ENCODE measurements at places on chromosomes 12 and 14.
A peak's percentile ranks its signal among the peaks of the same experiment; 100 is the strongest.

GRCh38 chr14:101191101-101191720, 287.7 kb upstream of the RTL1 start:
- DNase-seq, result no peak

- DNase-seq, result no peak
These were observed 26.6 kb upstream of the GTF2A1 start for GRCh38 chr14:81247271-81247766.

GRCh38 chr12:105264771-105265170, 28.8 kb upstream of the APPL2 start:
- DNase-seq, result no peak

DNA sequence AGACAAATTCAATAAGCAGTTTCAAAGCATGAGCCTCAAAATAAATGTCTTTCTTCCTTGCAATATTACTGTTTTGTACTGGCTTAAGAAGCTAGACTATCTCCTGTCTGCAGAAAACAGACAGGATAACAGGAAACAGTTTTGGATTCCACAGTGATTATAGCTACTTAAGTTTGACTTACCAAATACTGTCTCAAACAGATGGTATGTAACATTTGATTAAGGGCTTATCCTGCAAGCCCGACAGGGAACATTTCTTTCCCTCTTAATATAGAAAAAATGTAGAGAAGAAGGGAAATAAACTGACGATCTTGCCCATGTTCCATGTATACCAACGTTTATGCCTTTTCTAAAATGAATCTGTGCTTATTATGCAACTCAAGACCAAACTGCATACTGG, 179.9 kb upstream of the EEA1 start:
- DNase-seq, result no peak

DNA sequence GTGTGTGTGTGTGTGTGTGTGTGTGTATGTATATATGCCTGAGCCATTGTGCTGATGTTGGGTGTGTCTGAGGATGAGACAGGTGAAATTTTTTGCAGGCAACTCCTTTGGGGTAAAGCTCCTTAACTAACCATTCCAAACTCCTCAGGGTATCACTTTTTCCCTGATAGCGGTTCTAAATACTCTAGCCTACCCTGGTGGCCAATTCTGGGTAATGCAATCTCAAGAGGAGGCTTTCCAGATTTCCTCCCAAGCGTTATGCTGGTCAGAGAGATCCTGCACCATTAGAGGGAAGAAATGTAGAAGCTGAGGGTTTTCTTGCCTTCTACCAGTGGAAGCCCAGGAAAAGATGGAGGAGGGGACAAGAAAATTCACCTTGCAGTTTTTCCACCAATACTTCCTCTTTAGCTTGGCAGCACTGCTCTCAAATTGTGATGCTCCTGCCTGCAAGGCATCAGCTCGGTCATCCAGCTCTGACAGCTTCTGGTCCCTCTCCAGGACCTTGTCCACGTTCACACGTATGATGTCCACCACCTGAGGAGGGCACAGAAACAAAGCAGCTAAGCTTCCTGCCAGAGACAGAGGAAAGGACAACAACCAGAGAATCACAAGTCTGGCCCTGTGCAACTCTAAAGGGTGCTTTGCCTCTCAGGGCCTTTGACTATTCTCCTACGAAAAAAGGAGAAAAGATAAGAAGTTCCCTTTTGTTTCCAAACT, 4.9 kb downstream of the VAMP1 start:
- DNase-seq, result no peak

GRCh38 chr14:22602862-22603261, 4.8 kb downstream of the ABHD4 start:
- no peak for DNase-seq

GRCh38 chr14:23171222-23171975, 12.1 kb downstream of the SLC7A8 start:
- no peak for DNase-seq

GRCh38 chr12:114404926-114405518, 922 bp downstream of the TBX5 start:
- DNase-seq, result no peak

- DNase-seq, result no peak
These were observed 2.6 kb upstream of the PRKAB1 start for GRCh38 chr12:119665164-119665929.

DNA sequence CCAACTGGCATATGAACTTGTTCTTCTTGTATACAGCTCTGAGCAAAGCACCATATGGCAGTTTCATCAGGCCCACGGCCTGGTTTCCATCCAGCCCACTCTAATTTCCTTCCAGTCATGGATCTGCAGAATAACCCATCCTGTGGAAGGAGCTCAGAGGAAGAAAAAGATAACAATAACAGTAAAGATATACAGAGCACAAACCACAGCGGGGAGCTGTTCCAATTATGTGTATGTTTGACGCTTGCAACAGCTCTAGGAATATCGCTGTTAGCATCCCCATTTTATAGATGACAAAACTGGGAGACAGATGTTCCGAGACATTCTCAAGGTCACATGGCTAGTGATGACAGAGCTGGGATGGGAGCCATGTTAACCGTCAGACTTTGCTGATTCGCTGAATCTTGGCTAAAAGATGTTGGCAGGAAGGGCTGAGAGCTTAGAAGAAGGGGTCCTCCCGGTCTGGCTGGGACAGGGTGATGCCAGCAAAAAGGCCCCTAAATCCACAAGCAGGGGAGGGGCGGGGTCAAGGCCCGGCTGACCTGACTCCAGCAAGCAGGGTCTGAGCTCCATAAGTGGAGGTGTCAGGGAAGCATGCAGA, 34.4 kb upstream of the CIPC start:
- no peak for DNase-seq

DNA sequence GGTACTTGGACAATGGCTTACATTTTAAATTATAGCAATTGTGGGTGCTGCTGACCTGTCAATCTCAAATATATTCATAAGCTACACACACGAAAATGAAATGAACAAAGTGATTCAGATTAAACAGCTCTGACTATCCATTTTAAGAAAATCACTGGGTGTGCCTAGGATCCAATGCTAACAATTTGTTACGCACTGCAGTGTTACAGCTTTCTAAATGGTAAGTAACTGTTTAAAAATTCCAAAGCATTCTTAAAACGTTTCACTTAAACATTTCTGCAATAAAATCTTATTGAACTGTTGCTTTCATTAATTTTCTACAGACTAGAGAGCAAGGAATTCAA, 18.9 kb downstream of the LMO3 start:
- DNase-seq, result no peak

DNA sequence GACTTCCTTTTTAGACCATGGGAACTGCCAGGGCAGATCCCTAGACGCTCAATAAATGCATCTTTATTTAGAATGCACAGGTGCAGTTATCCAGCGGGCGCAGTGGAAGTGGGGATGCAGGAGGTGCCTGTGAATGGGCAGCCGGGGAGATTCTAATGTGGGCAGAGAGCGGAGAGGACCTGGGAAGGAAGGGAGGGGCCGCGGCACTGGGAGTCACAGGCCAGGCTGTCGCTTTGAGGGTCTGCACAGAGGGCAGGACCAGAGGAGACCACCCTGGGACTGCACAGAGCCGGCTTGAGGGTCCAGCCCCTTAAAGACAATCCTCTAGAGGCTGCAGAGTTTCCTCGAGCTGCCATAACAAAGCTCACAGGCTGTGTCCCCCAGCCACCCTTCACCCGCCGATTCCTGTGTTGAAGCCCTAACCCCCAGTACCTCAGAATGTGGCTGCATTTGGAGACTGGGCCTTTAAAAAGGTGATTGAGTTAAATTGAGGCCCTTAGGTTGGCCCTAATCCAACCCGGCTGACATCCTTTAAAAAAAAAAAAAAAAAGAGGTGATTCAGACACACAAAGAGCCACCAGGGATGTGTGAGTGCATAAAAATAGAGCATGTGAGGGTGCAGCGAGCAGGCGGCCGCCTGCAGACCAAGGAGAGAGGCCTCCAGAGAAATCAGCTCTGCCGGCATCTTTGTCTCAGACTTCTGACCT, 44.4 kb upstream of the PPP2R5C start:
- DNase-seq, result peak; percentile 45

DNA sequence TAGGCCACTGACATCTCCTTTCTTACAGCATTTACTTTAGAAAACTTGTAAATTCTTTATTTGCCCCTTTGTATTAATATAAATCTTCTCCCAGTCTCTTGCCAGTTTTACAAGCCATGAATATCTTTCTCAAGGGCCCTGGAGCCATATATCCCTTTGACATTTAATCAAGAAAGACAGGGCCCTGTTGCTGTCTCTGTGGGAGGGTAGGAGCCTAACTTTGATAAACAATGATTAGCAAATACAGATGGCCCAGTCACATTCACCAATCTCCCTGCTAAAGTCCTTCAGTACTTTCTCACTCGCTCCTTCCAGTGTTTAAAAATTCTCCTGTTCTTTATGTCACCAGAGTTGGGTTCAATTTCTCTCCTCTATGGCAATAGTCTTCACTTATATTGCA, 479.8 kb upstream of the USP15 start:
- DNase-seq, result no peak

GRCh38 chr12:42677461-42677860, 87.9 kb upstream of the PRICKLE1 start:
- DNase-seq, result no peak

GRCh38 chr12:57898308-57898970, 42.9 kb upstream of the ATP23 start:
- no peak for DNase-seq

GRCh38 chr14:92404018-92404417, 81.1 kb downstream of the SLC24A4 start:
- no peak for DNase-seq

GRCh38 chr14:28163233-28163632, 603.4 kb upstream of the FOXG1 start:
- no peak for DNase-seq

GRCh38 chr12:127667131-127667685, 599.8 kb upstream of the TMEM132C start:
- no peak for DNase-seq

DNA sequence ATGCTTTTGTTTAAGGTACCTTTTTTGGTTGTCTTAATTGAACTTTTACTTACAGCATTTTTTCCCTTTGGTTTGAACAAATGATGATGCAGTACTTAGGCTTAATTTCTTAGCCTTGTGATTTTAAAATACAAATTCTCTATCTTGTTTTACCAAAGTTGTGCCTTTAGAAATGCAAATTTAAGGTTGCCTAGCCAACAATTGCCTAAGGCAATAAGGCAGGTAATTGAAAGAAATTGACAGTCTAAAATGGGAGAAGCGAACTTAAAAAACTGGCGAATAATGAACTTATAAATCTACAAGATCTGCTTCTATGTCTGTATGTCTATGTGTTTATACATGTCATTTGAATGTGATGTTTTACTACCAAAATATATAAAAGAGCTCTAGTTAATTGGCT, 23.6 kb upstream of the CD69 start:
- DNase-seq, result no peak

- DNase-seq, result no peak
These were observed 258.9 kb downstream of the VRK1 start for GRCh38 chr14:97056086-97056485.

GRCh38 chr14:58104808-58105207, 47.2 kb downstream of the ARMH4 start:
- DNase-seq, result no peak

DNA sequence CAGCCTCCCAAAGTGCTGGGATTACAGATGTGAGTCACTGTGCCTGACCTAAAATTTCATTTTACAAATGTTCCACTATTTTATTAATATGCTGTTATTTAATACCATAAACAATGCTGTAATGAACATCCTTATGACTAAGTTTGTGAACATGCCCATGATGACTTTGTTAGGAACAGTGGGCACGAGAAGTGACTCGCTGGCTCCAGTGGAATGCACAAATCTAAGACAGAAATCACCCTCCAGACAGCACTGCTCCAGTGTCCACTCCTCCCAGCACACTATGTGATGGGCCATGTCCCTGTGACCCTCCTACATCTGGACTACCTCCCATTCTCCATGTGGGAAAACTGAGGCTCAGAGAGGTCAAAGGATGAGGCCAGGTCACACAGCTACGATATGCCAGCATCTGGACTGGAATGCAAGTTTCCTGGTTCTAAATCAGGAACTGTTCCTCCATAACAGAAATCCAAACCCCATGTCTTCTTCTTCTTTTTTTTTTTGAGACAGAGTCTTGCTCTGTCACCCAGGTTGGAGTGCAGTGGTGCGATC, 57.9 kb downstream of the GPR68 start:
- DNase-seq, result no peak

DNA sequence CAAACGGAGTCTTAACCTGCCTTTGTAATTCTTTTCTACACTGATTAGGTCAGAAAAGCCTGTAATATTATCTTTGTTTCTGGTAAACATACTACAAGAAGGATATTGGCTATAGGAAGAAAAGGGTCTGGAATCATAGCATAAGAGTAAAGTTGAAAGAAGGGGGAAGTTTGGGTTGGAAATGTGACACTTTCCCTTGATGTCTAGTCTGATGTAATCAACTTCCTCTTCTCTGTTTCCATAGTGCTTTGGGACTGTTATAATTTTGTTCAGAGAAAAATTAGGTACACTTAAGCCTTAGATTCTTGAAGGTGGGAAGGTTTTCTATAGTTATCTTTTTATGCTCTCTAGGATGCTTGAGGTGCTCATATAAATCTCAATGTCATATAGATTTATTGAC, 322.2 kb downstream of the AEBP2 start:
- DNase-seq, result no peak

DNA sequence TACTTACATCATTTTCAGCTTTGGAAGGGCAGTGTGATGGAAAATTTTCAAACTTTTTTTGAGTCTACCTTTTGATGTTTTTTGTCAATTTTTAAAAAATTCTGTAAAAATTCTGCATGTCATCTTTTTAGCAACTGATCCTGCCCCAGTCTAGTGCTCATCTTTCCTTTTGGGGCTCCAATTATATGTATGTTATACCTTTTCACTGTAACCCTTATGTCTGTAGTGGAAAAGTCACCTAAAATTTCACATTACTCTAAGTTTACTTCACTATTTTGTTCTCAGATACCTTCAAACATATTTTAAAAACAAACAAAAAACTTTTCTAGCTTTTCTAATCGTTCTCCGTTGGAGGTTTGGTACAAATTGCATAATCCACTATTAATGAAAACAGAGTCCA, 32.5 kb upstream of the MYRFL start:
- no peak for DNase-seq

DNA sequence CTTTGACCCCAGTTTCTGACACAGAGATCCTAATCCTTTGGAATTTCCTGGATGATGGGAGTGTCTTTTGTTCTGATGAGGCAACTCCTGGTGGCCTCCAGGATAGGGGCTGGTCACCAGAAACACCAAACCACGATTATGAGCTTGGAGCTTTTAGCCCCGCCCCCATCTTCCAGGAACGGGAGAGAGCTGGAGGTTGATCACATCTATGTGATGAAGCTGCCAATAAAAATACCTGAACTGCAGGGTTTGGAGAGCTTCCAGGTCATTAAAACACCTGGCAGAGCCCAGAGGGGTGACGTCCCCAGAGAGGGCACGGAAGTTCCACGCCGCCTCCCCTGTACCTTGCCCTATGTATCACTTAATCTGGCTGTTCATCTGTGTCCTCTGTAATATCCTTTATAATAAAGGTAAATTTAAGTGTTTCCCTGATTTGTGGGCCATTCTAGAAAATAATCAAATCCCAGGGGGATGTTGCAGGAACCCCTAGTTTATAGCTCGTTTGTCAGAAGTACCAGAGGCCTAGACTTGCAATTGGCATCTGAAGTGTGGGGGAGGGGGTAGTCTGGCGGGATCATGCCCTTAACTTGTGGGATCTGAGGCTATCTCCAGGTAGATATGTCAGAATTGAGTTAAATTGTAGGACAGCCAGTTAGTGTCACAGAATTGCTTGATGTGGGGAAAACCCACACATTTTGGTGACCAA, 21.2 kb downstream of the APPL2 start:
- DNase-seq, result no peak

Data from CD4-positive, alpha-beta T cell (primary cell).